ENCODE measurements at places on chromosomes 12 and 14.
A peak's percentile ranks its signal among the peaks of the same experiment; 100 is the strongest.

GRCh38 chr12:89215196-89215595, 137.1 kb downstream of the DUSP6 start:
- DNase-seq: no peak

DNA sequence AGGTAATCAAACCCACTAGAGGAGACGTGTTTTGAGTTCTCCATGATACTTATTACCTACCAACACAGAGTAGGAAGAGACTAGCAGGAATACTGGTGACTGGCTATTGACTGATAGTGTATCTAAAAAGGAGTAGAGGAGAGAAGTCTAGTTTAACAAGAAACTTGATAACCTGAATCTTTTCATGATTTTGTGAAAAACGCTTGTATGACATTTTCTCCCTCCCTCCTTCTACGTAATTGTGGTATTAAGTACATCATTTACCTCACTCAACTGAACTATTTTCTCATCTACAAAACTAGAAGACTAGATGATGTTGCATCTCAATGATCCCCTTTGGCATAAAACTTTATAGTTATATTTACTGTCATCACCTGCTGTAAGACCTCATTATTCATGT, 107.4 kb downstream of the PPP1R12A start:
- DNase-seq: no peak

DNA sequence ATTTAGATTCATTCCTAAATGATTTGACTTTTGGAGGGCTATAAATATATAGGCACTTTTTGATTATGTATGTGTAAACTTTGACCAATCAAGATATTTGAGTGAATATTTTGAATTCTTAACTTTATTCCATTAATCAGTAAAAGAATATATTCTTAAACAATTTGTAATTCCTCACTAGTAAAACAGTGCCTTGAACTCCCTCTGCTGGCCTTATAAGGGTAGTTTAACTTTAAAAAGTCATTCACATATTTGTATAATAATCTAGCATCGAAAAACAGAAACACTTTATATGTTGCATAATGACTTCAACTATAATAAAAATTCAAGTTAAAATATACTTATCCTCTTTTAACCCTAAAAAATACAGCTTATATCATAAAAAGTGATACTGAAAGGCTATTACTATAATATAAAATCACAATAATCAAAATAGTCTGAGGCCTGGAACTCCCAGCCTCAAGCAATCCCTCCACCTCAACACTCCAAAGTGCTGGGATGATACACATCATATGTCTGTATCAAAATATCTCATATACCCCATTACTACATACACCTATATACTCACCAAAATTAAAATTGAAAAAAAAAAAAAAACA, 31.2 kb downstream of the CCDC59 start:
- no peak for DNase-seq

GRCh38 chr12:49059299-49060171, 1.1 kb downstream of the KMT2D start:
- no peak for DNase-seq

DNA sequence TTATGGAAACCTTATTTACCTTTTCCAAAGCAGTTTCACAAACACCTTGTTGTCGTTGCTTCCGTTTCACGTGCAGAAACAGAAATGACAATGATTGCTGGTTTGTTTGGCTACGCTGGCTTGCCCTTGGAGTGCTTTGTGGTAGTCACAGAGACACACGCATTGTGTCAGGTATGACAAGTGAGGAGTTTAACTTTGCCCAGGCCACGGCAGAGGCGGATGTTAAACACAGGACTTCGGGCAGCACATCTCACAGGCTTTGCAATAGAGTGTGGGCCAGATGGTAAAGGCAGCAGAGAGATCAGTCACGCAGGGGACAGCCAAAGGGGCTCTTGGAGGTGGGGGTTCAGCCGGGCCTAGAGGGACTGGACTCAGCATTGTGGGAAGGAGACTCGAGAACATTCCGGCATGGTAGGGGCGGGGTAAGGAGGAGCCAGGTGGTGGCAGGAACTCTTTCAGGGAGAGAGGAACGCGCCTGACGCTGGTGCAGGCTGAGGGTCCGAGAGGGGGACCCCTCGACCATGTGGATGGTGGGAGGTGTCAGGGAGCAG, 59.8 kb upstream of the KCNA1 start:
- no peak for DNase-seq

DNA sequence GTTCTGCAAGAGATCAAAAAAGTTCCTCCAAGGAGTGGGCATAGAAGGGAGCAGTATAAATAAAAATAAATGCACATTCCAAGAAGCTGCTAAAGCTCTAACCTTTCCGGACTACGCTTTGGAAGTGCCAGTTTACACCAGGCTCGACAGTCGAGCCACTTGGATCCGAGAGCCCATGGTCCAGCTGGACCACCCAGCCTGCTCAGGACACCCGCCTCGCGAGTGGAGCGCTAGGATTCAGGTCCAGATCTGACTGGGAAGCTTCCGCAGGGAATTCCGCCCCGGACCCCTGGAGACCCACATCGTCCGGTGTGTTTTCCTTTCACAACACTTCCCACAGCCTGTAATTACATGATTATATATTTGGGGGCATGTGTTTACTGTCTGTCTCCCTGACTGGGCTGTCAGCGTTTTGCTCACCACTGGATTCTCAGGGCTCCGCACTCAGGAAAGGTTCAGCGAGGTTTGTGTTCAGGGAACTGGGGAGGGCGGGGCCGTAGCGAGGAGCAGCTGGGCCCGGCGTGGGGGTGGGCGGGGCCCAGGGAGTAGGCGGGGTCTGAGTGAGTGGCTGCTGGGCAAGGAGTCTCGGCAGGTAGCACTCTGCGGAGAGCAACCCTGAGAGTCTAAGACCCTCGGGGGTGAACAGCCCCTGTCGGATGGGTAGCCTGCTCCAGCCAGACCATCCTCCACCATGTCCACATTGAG, 52.3 kb upstream of the TMEM263 start:
- no peak for DNase-seq

DNA sequence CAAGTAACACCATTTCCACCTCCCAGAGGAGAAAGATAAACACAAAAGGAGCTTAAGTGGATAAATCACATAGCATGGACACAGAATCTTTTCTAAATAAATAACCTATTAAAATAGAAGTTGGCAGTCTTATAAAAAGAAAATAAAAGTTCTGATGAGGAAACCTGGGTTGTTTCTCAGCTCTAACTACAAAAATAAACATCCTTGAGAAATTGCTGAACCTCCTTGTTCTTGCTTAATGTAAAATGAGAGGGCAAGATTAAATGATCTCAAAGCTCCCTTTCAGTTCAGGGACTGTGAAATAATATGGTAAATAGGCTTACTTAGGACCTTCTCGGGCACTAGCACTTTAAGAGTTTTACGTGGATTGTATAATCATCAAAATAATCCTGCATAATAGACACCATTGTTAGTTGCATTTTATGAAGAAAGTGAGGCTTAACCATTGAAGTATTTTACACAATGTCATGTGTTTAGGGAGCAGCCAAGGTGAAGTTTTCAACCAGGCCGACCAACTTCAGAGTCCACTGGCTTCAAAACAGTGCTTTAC, 214.0 kb upstream of the NOVA1 start:
- DNase-seq: no peak

DNA sequence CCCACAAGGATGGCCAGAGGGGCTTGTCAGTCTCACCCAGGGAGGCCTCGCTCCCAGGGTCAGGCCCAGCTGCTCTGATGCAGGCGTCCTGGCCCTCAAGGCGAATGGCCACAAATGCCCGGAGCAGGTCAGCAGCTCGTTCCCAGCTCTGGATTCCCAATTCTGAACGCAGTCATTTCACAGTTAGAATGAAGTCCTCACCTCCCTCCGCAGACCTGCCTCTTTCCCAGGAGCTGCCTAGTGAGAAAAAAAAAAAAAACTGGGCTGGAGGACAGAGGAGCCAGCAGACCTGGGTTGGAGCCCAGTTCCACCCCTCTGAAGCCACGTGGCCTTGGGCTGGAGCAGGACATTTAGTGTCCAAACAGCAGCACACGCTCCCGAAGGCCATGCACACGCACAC, 62.2 kb upstream of the DIO3 start:
- no peak for DNase-seq

DNA sequence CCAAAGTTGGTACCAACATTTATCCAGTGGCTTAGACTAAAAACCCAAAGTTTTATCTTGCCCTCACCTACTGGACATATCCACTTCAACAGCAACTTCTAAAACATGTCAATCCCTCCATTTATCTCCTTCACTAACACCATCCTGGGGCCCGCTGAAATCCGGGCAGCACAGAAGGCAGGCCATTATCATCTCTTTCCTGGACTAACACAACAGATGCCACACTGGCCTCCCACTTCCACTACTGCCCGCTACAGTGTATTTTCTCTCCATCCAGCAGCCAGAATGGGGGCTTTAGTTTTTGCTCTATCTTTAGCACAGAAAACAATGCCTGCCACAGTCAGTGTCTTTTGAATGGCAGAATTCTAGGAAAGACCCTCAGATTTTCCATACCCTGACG, 15.6 kb downstream of the ZFHX2 start:
- no peak for DNase-seq

DNA sequence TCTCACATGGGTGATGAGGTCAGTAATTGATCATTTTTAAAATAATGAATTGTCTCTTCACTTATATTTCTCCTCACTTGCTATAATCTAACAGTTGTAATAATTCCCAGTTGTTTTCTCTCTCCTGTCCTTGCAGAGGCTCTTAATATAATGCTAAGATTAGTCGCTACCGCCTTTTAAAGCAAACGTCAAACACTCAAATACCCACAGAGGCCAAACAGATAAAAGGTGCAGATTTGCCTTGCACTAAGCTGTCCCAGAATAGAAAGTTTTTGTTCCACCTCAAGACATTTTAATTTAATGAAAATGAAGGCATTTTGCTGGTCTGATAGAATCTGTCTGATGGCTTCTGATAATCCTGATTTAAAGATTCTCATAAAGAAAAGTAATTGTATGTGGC, 159.0 kb downstream of the KICS2 start:
- no peak for DNase-seq

GRCh38 chr12:56616244-56616643, 13.9 kb downstream of the BAZ2A start:
- no peak for DNase-seq

GRCh38 chr12:44531320-44531971, 344.7 kb downstream of the NELL2 start:
- DNase-seq: no peak

DNA sequence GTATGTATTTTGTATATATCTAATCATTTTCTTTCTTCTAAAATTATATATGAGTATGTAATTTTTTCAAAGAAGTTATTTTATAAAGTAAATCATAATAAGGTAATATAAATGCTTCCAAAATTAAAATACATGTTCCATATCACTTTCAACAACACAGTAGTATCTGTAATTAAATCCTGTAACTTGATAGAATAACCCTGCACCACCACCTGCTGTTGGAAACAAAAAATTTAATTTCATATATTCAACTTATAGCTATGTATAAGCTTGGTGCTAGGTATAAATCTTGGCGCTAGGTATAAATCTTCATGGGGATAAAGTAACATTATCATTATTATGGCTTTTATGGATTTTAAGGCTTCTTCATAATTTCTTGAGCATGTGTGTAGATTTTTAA, 149.7 kb upstream of the DCN start:
- DNase-seq: no peak

DNA sequence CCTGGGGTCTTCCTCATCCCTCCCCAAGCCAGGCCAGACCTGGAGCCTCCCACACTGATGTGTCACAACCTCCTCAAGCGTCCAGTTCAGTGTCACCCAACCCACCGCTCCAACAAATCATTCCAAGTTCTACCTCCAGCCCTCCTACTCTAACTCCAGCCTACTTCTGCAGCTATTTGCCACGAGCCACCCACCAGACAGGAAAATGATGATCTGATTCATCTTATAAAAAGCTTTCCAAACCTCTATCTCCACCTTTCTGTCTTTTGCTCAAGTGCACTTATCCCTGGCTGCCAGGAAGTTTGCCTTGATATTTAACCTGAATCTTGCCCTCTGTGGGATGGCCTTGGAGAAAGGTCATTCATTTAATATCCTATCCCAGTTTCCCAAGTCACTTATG, 30.2 kb downstream of the SMUG1 start:
- DNase-seq: no peak

DNA sequence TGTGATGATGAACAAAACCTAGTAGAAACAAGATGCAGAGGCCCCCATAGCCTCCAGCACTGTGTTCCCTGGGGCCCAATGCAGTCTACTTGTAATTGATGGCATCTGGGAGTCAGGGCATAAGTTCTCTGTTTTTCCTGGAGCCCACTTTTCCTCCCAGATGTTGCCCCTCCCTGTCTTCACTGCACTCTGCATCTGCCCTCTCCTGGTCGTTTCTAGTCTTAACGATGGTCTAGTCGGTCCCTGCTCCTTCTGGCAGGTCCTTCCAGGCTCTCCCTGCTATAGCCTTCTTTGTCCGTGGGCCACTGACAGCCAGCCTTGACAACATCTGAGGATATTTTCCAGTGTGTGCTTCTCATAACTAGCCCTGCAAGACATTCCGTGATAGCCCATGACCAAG, 208.3 kb downstream of the GXYLT1 start:
- no peak for DNase-seq

GRCh38 chr14:56125772-56126636, 7.8 kb downstream of the PELI2 start:
- DNase-seq: peak; percentile 91

DNA sequence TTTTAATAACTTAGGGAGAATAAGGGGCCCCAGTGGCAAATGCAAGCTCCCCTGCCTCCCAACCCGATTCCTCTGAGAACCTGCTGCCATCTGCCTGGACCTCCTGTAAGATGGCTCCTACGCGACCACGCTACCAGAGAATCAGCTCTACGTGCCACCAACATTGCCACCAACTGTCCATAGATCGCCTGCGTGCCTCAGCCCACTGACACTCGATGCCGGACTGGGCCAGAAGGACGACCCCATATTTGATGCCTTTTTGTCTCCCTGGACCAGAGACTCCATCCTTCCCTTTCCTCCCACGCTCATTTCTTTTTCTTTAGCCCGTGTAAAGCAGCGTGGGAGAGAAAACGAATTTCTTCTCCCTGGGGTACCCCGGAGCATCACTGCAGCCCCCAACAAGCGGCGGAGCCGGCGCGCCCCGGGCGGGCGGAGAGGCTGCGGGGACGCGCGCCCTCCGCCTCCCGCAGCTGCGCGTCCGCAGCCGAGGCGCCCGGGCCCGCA, 565 bp upstream of the KLHL42 start:
- no peak for DNase-seq

GRCh38 chr12:93798279-93799151, 121.3 kb downstream of the CRADD start:
- no peak for DNase-seq

- DNase-seq: peak; percentile 81
These were observed 59.8 kb downstream of the PLEKHG3 start for GRCh38 chr14:64763801-64764621.

- peak; percentile 39 for DNase-seq
These were observed 4.4 kb upstream of the CTDSP2 start for GRCh38 chr12:57850854-57851430.

GRCh38 chr14:32232481-32232880, 29.4 kb upstream of the RNU6-8 start:
- DNase-seq: no peak

GRCh38 chr14:90671382-90672234, 144.6 kb downstream of the TTC7B start:
- no peak for DNase-seq

DNA sequence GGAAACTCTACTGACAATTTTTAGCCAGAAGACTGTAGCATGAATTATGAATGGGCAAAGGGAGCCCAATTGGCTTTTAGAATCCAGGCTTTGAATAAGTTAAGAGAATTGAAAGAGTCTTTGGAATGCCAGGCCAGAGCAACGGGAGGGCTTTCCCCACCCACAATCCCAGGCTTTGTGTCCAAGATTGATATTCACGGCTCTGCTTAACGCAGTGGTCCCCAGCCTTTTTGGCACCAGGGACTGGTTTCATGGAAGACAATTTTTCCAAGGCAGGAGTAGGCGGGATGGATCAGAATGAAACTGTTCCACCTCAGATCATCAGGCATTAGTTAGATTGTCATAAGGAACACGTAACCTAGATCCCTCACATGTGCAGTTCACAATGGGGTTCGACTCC, 79.6 kb downstream of the EPS8 start:
- DNase-seq: no peak
